Kidney capillary endothelial cell (primary cell): ENCODE measurements at places on chromosomes 13 and 19.
A peak's percentile ranks its signal among the peaks of the same experiment; 100 is the strongest.

- no peak for DNase-seq
Observed at GRCh38 chr13:27401210-27401609, 23.2 kb upstream of the GTF3A start.

- peak; percentile 30 for DNase-seq
Observed at GRCh38 chr13:50208826-50209335, 193.6 kb downstream of the KCNRG start.

GRCh38 chr13:25371875-25372283 lies at the start of gene ATP8A2:
Gene ATP8A2 (plus strand): TSS chr13:25371974. CDS start chr13:25372213, 239 bp downstream.
- no peak for DNase-seq

- no peak for DNase-seq
Observed at GRCh38 chr19:29922972-29923371, 19.1 kb upstream of the URI1 start.

- DNase-seq: no peak
Observed at GRCh38 chr13:107681600-107681999, 533.7 kb downstream of the LIG4 start.

DNA sequence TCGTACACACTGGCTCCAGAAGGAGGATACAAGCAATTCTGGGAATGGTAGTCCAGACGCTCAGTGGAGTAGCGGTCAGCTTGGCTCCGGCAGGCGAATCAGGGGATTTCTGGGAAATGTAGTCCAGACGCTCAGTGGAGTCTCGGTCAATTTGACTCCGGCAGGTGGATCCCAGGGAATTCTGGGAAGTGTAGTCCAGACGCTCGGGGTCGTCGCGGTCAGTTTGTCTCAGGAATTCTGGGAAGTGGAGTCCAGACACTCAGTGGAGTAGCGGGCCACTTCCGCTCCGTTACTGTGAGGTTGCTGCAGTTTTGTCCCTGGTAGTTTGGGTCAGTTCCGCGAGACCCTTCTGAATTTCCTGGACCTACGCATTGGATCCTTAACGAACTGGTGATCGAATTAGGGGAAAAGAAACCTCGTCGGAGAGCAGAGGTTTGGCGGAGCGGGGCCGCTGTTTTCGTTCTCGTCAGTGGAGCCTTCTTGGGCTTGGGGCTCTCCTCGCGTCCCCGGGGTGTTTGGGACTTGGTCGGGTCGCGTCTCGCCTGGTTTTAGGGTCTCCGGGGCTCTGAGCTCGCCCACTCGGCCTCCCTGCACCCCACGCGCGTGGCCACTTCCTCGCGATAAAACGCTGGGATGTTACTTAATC lies at the start of gene ZNF225:
ZNF225 (plus strand) TSS at position 262 of the 646 bp plus-strand sequence. CDS start 2,429 bp downstream, outside the sequence.
- DNase-seq: peak; percentile 95

GRCh38 chr13:75052616-75053015 lies 429.4 kb downstream of the TBC1D4 start:
- DNase-seq: no peak

DNA sequence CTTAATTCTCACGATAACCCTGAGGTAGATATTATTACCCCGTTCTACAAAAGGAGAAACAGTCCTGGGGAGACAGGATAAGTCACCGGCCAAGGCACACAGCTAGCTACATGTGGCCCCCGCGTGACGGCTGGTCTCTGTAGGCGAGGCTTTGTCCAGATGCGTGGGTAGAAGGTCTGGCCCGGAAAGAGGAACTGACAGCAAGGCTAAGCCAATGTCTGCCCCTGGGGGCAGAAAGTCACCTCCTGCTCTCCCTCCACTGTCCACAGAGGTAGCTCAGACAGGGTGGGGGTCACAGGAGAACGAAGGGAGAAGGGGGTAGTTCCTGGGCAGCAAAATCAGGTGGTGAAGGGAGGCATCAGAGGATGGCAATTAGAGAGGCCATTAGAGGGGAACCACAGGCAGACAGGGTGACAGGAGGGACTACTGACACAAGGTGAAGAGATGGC lies 1.8 kb downstream of the APOC4 start:
- no peak for DNase-seq

DNA sequence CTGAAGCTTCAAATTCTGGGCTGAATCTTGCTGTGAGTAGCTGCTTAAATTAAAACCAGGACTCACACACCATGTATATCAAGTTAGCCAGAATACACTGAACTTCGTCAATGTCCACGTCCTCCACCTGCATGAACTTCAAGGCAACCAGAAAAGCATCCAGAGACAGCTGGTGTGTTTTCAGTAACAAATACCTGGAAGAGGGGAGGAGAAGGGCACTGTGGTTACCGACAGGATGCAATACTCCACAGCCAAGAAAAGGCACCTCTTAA lies 20.4 kb downstream of the PROZ start:
- DNase-seq: no peak

DNA sequence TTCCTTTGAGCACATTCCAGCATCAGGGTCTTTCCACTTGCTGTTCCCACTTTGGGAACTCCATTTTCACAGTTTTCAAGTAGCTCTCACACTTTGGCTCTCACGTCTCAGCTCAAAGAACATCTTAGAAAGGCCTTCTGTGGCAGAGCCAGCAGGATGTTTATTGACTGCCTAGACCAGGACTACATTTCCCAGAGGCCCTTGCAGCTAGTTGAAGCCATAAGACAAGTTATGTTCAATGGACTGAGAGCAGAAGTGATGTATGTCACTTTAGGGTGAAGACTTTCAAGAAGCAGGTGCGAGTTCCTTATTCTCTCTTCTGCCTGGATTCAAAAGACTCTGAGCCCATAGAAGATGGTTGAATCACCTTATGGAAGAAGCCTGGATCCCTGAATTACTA lies 4.3 kb upstream of the HAUS5 start:
- DNase-seq: no peak

- no peak for DNase-seq
Observed at GRCh38 chr19:32708457-32708856, 11.1 kb upstream of the TDRD12 start.

GRCh38 chr13:45280751-45281634 lies 60.0 kb downstream of the TPT1 start:
- peak; percentile 47 for DNase-seq

GRCh38 chr19:35013820-35014754 lies 14.0 kb downstream of the GRAMD1A start:
- DNase-seq: no peak

GRCh38 chr13:78198419-78198818 lies 279.8 kb upstream of the EDNRB start:
- DNase-seq: no peak

GRCh38 chr19:41999071-41999877 lies 5.2 kb upstream of the ATP1A3 start:
- no peak for DNase-seq

- no peak for DNase-seq
Observed at GRCh38 chr13:39809466-39809865, 154.0 kb downstream of the COG6 start.

DNA sequence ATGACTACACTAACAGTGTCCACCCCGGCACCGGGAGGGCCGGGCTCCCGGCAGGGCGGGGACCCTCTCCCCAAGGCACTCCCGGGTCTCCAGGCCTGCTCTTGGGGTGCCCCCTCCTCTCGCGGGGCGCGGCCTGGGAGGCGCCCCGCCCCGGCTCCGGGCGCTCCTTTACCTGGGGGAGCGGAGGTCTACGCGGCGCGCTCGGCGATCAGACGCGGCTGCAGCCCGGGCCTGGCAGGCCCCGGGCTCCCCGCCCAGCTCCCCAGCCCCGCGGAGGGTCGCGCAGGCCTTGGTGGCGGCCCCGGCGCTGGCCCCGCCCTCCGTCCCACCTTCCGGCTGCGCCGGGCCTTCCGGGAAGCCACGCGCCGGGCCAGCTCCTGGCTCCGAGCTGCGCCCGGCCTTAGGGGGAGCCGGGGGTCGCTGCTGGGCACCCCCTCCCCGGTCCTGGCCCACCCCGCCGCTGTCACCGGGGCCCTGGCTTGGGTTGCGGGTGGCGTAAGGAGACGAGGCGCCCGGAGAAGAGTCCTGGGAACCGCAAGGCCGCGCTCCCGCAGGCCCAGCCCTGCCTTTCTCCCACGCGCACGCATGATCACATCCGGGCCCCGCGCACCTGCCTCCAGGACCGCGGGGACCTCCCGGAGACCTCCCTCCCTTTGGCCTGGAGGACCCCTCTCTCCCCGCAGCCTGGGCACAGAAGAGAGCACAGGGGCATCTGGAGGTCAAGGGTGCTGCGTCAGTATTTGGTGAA lies at the start of gene C19orf12:
C19orf12 (minus strand) TSS at position 309 of the 748 bp plus-strand sequence. CDS start 6,848 bp downstream, outside the sequence.
- DNase-seq: peak; percentile 28

DNA sequence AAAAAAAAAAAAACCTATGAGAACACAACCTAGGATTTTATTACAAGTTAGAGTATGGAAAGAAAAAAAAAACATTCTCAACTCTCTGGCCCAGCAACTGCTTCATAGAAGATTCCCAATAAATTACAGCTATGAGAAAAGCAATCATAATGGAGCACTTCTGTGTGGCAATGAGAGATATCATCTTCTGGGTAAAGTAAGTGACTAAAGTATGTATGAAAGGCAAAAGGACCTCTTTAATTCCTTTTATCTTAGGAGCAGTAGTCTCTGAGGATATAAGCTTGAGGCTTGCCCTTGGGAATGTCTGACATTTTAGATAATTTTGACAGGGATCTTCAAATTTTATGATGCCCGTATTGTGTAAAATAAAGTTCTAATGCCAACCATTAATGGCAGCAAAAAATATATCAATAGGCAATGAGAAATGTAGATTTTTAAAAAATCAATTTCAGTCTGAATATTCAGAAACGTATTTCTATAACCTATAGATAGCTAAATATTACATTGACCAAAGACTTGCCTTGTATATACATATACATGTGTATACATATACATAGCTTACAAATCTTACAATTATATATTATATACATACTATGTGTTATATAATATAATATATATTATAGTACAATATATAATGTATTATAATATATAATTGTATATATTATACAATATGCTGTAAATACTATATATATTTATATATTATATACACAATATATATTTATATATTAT lies 823.9 kb upstream of the SLITRK1 start:
- DNase-seq: no peak

DNA sequence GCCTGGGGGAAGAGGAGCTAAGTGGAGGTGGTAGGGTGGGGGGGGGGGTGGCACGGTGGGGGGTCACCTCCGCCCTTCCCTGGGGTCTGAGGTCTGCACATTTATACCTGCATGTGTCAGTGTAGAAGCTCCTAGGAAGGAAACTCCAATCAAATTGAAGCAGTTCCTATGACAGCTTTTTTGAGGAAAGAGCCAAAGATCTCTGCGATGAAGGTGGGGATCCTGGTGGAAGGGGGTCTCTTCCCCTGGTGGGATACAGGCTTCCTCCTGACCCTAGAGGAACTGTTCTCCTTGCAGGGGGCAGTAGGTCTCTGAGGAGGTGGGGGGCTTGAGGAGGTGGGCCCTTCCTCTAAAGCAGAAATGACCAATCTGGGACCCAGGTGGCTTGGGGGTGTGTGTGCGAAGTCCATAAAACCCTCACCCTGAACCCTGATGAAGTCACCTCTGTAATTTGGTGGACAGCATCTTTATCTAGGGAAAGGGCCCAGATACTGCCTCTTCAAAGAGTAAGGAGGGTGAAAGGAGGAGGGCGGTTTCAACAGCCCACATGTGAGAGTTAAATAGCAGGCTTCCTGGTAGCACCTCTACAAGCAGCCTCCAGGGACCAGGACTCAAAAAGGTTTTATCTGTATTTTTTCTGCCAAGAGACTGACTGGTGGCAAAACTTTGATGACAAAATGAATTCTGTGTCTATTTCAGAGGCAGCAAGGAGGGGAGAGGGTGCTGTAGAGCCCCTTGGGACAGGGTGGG lies 12.9 kb downstream of the RANBP3 start:
- DNase-seq: no peak

DNA sequence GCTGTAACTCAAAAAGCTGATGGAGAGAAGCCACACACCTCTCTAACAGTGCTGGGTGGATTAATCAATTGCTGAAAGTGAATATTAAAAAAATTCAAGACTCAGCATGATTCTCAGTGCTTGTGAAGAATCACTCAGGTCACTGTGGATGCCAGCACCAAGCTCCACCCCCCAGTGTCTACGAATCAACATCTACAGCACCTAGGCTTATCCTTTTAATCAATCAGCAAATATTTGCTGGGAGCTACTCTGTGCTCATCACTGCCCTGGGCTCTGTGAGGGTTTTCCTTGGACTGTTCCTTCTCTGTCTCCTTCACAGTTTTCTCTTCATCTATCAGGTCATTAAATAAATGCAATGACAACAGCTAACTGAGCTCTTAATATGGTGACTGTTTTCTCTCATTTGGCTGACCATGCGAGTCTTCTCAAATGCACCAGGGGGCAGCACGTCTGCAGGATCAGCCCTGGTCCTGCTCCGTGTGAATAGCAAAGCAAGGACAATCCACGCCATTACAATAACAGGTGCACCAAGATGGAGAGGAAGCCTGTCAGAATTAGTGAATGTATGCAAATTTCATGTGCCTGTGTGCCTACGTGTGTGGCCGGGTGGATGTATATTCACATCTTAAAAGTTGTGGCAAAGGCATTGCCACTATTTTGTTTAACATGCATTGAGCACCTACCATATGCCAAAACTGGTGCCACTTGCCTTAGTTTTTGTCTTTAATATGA lies 14.6 kb upstream of the C13orf42 start:
- peak; percentile 63 for DNase-seq

GRCh38 chr19:49889038-49889686 lies 7.5 kb downstream of the IL4I1 start:
- DNase-seq: no peak

DNA sequence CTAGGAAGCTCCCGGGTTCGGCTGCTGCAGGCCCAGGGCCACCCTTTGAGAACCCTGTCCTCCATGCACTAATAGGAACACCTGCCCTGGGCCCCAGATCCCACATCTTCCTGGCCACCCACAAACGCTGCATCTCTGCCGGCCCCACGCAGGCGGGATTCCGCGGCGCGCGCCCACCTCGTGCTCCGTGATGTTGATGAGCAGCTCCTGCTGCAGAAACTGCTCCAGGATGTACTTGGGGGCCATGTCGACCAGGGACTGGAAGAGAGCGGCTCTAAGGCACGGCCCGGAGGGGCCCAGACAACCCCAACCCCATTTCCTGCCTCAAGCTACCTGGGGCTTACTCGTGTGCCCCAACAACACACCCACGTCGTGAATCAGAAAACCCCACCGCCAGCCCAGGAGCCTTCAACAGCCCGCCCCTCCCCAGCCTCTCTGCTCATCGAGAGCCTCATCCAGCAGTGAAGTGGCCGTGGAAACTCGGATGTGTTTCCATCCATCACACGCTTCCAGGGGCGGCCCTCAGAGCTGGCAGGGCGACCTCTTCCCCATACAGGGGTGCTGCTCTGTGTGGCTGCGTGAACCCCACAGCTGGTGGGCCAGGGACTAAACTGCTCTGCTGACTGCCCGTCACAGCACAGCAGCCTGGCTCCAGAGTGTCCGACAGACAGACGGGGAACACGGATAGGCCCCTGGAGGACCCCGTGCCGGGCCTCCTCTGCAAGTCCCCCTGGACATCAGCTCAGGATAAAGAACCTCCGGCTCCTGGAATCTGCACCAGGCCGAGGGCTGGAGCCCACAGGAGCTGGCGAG lies 4.2 kb downstream of the POLR2E start:
- DNase-seq: no peak
